ENCODE measurements at places on chromosomes 2 and 18. TPM values are rescaled to one million over a fixed set of nuclear protein-coding genes. Genes with fewer than 3 reads are reported as not detected.

DNA sequence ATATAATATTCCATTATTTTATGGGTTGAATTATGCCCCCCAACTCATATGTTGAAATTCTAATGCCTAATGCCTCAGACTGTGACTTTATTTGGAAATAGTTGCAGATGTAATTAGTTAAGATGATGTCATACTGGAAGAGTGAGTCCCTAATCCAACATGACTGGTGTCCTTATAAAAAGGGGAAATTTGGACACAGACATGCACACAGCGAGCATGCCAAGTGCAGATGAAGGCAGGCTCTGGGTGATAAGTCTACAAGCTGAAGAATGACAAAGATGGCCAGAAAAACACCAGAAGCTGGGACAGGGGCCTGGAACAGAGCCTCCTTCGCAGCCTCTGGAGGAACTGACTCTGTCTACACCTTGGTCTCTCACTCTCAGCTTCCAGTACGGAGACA is 10.0 kb upstream of the ASAP2 start:
- ATAC-seq = no peak

DNA sequence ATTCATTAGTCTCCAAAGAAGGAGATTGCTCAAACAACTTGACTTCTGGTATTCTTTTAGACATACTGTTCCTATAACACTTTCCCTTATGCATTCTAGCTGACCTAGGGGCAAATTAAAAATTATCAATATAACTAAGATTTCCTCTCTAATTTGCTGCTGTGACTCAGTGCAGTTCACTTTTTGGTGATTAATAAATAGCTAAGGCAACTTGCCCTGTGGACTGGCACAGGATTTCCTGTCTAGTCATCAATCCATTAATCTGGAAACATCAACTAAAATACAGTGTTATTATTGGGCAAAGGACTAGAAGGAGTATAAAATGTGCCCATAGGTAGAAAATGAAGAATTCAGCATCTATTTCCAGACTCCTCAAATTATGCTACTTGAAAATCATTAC is 83.5 kb upstream of the SERPINE2 start:
- ATAC-seq = no peak

DNA sequence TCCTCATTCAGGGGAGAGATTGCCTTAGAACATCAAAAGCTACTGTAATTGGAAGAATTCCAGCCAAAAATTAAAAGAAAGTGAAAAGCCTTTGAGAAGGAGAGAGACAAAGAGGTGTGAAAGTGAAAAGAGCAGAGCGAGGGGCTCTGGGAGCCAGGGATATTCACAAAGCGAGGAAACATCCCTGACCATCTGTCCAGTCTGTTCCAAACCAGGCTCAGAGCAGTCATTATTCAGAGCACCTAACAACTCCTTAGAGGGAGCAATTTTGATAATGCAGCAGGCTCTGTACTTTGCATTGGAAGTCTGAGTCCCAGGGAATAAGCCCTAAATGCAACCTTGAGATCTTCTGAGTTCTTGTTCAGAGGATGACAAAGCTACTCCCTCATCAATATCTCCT is 119.1 kb upstream of the LYPD1 start:
- ATAC-seq = no peak

GRCh38 chr18:58943896-58944295 is 79.2 kb downstream of the ZNF532 start:
- ATAC-seq = no peak

DNA sequence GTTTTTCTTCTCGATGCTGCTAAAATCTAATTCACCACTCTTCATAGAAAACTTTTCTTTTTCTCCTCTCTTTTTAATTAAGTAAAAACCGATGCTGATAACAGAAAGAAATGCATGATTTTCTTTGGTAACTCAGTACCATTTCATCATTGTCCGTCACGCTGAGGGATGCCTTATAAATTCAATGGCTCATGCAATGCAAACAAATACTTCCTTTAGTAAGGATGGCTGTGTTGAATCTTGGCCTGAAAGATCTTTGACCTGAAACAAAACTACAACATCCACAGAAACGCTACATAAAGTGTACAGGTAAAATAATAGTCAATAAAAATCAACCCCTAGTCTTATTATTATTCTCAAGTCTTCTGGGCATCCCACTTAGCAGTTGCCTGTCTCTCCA is 261.4 kb downstream of the SLC8A1 start:
- no peak for ATAC-seq

- ATAC-seq = no peak
Observed at GRCh38 chr2:31762085-31762484, 181.3 kb upstream of the SRD5A2 start.

GRCh38 chr18:79872527-79873444 is 75.0 kb downstream of the KCNG2 start:
- ATAC-seq = no peak

GRCh38 chr2:238346544-238346943 is 26.2 kb downstream of the TRAF3IP1 start:
- no peak for ATAC-seq

ACTG2 gene
- 2,678 TPM for total RNA-seq

DNA sequence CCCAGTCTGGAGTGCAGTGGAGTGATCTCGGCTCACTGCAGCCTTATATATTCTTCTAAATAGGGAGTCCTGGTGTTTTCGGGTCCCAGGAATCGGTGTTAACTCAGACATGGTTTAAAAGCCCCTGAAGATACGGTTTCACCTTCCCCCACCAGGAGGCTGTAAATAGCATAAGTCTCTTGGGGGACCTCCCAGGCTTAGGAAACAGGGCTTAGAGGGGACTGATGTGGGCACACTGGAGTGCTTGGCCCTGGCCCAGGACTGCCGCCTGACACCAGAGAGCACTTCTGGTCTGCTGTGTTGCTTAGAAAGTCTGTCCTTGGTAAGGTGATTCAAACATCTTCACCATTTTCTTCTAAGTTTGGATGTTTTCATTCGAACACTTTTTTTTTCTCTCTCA is 39.7 kb upstream of the MAP4K4 start:
- ATAC-seq = no peak

CTAGE1 gene
- not detected for total RNA-seq

- ATAC-seq = no peak
Observed at GRCh38 chr18:75088622-75089211, 120.2 kb downstream of the PTGR3 start.

GRCh38 chr18:54607213-54608027 is 16.4 kb downstream of the DYNAP start:
- no peak for ATAC-seq

RGPD4 gene
- total RNA-seq = not detected

- no peak for ATAC-seq
Observed at GRCh38 chr2:100621371-100621951, 58.7 kb downstream of the PDCL3 start.

SMC6 gene
- total RNA-seq = 11.6 TPM

DNA sequence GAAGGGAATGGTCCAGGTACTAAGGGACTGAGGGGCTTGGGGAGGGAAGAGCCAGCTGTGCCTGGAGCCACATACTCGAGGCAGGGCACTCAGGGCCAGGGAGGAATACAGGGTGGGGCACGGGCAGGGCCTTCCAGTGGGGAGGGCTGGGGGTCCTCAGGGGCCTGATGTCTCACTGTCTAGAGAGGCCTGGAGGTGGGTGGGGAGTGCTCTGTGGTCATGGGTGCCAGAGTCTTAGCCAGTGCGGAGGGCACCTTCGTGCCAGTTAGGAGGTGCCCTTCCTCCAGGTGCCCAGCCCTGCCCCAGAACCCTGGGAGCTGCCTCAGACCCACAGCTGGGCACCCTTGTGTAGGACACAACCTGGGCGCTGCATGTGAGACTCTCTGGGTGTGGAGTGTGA is 81.2 kb downstream of the SMAD7 start:
- no peak for ATAC-seq

C2orf81 gene
- total RNA-seq = 0.62 TPM

DNA sequence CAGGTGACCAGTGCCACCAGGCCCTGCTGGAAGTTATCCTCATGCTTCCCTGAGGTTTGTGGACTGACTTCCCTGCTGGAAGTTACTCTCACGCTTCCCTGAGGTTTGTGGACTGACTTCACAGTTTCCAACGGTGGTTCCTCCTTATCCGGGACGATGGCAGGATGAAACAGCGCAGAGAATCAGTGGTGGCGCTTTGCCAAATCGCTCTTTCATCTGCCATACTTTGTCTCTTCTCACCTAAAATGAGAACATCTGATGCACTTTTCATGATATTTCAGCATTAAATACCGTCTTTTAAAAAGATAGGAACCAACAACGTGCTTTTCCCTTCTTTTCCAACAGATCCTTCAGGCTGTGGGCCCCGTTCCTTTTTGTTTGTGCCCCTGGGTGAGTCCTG is 183.3 kb downstream of the LDLRAD4 start:
- no peak for ATAC-seq

DNA sequence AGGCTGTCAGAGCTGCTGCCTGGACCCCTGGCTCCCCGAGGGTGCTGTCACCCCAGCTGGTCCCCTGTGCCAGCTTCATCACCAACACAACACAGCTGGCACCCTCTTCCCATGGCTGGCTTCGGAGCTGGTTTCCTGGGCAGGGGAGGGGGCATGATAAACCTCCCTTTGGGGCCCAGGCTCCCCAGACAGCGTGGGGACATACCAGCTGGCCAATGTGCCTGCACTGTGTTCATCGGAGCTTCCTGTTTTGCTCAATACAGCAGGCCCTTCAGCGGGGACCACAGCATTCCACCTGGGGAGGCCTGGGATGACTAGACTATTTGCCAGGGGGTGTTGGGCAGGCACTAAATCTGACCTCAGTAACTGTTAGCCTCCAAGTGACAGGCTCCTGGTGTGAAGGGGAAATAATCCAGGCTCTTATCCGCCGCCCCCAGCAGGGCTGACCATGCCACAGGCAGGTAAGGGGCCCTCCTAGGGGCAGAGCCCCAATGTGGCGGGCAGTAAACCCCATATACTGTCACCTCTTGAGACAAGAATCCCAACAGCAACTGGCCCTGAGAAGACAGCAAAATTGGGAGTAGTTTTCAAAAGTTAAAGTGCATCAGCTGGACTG is 44.6 kb downstream of the EMX1 start:
- ATAC-seq = no peak

GRCh38 chr2:135904341-135904989 is 28.2 kb upstream of the MCM6 start:
- no peak for ATAC-seq

- ATAC-seq = no peak
Observed at GRCh38 chr2:39107724-39108273, 13.1 kb downstream of the SOS1 start.

CHRND gene
- not detected for total RNA-seq

- no peak for ATAC-seq
Observed at GRCh38 chr2:36059691-36060090, 295.9 kb upstream of the CRIM1 start.

DNA sequence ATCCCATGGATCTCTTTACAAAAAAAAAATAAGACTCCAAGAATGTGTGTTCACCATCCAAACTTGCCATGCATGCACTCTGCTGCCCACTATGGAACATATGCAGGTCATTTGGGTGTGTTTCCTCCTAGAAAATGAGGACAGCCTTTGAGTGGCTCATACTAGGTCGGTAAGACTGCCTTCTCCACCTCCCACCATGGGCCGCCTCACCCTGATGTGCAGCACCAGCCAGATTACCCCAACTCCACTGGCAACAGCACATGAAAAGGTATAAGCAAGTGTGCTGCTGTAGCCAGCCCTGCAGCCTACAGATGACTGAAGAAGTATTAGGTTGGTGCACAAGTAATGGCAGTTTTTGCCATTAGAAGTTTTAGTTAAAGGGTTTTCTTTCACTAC is 214.2 kb downstream of the ATAD2B start:
- no peak for ATAC-seq

ATP5MC3 gene
- total RNA-seq = 151 TPM

- no peak for ATAC-seq
Observed at GRCh38 chr2:233830111-233830802, 24.1 kb downstream of the HJURP start.

SOX11 gene
- total RNA-seq = 0.94 TPM

- ATAC-seq = no peak
Observed at GRCh38 chr2:191862156-191862775, 15.4 kb upstream of the CAVIN2 start.

ARHGAP28 gene
- total RNA-seq = 1.9 TPM

OSR1 gene
- total RNA-seq = 45.5 TPM

ZNF396 gene
- total RNA-seq = 2.2 TPM

DNA sequence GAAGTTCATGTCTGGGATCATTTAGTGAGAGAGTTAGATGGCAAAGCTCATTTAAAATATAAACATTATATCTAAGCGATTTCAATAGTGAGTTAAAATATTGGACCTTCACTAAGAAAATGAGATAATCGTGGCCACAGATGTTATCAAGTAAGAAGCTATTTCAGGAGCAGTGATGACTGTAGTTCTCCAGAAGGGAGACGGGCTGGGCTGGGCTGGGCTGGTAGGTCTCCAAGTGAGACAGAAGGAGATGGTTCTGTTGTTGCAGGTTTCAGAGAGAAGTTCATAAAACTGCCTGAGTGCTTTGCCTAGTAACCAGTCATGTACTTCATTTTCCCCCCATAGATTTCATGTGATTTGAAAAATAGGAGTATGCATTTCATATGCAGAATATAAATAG is 130.1 kb upstream of the DAPL1 start:
- ATAC-seq = no peak

DNA sequence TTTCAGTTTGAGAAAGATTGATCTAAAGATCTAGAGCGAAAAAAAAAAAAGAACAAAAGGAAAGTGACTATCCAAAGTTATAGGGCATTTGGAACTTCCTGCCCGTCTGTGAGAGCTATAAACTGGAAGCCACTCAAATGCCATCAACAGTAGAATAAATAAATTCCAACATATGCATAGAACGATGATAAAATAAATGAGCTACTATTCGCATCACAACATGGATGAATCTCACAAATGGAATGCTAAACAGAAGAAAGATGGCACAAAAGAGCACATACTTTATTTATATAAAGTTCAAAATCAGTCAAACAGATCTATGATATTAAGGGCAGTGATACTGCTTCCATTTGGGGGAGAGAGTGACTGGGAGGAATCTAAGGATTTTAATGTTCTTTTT is 128.8 kb downstream of the TTC32 start:
- ATAC-seq = no peak

DNA sequence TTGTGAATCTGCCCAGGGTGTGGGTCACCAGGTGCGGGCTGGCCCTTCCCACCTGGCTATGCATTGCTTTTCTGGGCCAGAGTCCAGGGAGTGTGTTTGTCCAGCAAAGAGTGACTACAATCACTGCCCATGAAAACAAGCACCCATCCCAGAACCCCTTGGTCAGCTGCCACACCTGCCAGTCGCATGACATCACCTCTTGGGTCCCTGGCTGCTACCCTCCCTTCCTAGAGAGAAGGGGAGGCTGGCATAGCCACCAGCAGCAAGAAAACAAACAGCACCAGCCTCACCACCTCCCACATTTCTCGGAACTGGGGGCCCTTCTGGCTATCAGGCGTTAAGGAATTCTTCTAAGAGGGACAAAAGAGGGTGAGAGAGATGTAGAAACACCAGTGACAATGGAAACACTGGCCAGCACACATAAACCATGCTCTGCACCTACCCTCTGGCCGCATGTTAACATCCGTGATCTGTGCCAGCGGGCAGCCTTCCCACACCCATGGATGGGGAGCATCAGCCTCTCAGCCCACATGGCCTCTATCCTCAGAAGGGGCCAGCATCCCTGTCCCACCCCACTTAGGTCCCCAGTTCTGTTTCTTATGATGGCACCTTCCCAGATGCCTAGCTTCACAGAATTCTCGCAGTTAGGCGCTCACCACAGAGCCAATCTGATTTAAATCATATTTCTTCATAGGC is 109.7 kb upstream of the GLI2 start:
- ATAC-seq = no peak

GRCh38 chr2:172823261-172823850 is 87.7 kb downstream of the RAPGEF4 start:
- ATAC-seq = no peak

PRSS56 gene
- total RNA-seq = not detected

CCDC74B gene
- total RNA-seq = 5.1 TPM

- no peak for ATAC-seq
Observed at GRCh38 chr18:48318436-48318835, 90.7 kb downstream of the ZBTB7C start.

EHD3 gene
- 5.8 TPM for total RNA-seq

GRCh38 chr18:68660354-68661183 is 54.3 kb downstream of the TMX3 start:
- no peak for ATAC-seq
